Osteoblast (primary cell): ENCODE measurements at places on chromosomes 7 and 10. TPM values are rescaled to one million over a fixed set of nuclear protein-coding genes. Genes with fewer than 3 reads are reported as not detected.

The NUTM2B gene
- total RNA-seq, result 0.72 and 0.88 TPM in 2 replicates

The CYP26C1 gene
- under 0.01 TPM in 2 replicates for total RNA-seq

- no peak for DNase-seq
Observed at GRCh38 chr7:22983257-22983855, 30.6 kb downstream of the HYCC1 start.

The INHBA gene
- total RNA-seq, result 97.8 and 107 TPM in 2 replicates
